ENCODE measurements at places on chromosomes 3 and 15. TPM values are rescaled to one million over a fixed set of nuclear protein-coding genes. Genes with fewer than 3 reads are reported as not detected.

DNA sequence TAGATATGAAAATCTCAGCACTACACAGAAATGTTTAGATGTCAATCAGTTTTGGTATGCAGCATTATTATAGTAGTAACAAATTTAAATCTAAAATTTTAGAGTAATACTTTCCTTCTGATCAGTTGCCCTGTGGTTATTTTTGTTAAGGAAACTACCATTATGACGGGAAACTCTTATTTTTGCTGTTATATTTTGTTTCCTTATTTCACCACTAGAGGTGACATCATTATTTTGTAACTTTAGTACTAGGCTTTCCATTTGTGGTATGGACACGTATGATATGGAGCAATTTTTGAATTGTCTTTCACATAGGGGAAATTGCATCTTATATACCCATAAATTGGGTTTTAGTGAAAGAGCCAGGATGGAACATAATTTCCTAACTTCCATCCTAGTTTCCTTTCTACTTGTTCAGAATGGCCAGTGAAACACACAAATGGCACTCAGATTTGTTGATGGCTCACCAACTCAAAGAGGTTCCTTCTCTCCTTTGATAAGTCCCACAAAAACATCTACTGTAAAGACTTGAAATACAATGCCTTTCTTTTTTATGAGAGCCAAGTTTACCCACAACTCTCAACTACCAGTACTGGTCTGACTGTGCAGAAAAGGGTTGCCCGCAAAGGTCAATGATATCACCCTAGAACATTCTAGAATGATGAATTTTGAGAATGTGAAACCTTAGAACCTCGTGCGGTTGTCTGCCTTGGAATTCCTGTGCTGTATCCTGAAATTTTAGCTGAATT lies 19.4 kb upstream of the PPP4R2 start:
- peak; percentile 47 for DNase-seq

DNA sequence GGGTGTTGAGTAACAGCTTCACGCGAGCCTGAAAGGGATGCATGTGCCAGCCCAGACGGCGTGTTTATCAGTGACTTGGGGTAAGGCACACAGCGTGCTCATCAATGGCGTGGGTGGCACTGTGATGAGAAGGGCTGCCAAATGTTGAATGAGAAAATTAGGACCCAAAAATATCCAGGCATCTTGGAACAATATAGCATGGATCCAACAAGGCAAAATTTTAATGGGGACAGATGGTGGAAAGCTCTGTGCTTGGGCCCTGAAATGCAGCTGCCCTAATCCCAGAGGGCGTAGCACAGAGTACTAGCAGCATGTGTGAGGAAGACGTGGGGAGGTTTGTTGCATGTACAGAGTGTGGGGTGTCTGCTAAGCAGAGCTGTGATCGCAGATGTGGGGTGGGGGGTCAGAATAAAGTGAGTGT lies 48.9 kb downstream of the SSUH2 start:
- no peak for DNase-seq

- DNase-seq, result no peak
Observed at GRCh38 chr3:46748170-46748569, 30.5 kb upstream of the PRSS50 start.

DNA sequence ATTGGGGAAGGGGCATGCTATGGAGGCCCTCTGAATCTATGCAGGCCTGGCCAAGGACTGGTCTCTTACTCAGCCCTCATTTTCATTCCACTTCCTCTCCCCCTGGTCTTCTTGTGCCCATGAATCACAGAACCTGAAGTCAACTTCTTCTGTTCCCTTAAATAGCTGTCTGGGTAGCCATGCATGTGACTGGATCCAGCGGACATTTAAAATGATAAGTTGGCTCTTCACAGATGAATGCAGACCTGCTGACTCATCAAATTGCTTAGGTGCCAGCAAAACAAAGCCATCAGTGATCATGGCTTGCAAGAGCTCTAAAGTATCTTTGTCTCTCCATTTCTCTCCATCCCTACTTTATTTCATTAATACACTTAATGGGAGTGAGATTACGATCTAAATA lies 90.1 kb upstream of the CADPS start:
- no peak for DNase-seq

DNA sequence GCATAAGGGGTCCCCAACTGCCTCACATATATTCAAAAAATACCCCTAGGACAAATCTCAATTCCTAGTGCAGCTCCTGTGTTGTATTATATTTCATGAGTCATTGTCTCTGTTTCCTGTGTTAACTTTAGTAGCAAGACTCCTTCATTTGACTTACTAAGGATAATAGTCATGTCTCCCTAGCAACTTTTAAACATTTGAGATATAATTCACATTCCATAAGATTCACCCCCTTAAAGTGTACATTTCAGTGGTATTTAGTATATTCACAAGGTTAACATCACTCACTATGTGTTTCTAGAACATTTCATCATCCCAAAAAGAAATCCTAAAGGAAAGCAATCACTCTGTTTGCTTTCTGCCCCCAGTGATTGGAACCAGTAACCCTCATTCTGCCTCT lies 121.3 kb upstream of the WNT7A start:
- DNase-seq, result no peak

GRCh38 chr3:248864-249520 lies 52.4 kb downstream of the CHL1 start:
- no peak for DNase-seq

GRCh38 chr15:67091980-67092677 lies 26.7 kb downstream of the SMAD3 start:
- DNase-seq, result no peak

GRCh38 chr15:81182031-81182755 lies 14.5 kb upstream of the IL16 start:
- no peak for DNase-seq

GRCh38 chr15:80207887-80208286 lies 44.1 kb downstream of the CTXND1 start:
- DNase-seq, result peak; percentile 20

- DNase-seq, result no peak
Observed at GRCh38 chr3:187533797-187534196, 136.4 kb downstream of the SST start.

DNA sequence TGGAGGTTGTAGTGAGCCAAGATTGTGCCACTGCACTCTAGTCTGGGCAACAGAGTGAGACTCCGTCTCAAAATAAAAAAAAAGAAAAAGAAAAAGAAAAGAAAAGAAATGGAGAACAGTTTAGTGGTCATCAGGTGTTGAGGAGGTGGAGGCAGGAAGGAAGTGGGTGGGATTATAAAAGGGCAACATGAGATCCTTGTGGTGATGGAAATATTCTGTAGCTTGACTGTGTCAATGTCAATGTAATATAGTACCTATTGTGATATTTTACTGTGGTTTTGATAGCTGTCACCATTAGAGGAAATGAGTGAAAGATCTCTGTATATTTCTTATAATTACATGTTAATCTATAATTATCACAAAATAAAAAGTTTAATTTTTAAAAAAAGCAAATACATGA lies 60.8 kb downstream of the TRAT1 start:
- DNase-seq, result no peak

- DNase-seq, result peak; percentile 36
Observed at GRCh38 chr3:100891033-100891432, 102.2 kb downstream of the ABI3BP start.

- no peak for DNase-seq
Observed at GRCh38 chr3:125613204-125613603, 17.9 kb upstream of the OSBPL11 start.

DNA sequence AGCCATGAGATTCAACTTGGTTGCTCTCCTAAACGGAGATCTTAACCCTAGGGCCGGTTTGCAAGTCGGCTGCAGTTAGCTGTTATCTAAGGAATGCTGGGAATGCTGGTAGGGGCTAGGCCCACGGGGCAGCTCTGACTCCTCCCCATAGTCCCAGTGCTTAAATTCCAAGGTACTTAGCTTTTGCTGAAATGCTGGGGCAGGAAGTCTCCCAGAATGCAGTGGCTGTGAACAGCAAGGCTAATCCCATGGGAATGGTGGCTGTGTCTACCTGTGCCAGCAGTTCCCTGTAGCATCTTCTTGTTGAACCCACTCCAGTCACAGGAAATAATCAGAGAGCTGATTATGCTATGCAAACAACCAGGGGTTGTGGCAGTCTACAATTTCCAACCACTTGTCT lies 102.5 kb upstream of the TJP1 start:
- DNase-seq, result peak; percentile 67

DNA sequence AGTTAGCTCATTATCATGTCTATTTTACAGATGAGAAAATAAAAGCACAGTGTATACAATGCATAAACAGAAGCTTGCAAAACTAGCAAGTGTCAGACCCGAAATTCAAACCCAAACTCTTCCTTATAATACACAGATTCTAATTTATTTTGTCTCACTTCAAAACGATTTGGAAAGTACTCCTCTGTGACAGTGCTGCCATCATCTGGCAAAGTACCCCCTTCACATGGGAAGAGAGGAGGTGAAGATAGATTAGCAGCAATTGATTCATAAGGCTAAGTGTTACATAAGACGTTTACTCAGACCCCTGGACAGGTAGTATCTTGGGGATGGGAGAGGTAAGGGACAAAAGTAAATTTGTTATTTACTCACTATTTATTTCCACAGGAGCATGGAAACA lies 744.0 kb upstream of the SGO1 start:
- DNase-seq, result peak; percentile 9

DNA sequence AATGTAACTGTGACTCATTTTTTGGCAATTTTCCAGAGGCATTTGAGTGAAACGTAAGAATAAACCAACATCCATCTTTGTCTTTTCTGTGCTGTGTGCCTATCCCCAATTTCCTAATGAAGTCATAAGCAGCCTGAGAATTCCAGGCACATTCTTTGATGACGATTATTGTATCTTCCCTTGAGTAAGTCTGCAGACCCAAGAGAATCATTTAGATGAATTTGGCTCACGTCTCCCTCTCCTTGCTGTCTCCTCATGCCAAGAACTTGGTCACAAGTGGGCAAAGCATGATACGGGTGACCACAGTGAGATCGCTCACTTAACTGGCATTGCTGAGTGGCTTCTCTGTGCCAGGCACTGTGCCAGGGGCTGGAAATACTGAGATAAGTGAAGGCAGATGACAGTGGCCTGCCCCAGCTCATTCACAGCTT lies 384.5 kb upstream of the IL12A start:
- DNase-seq, result no peak

DNA sequence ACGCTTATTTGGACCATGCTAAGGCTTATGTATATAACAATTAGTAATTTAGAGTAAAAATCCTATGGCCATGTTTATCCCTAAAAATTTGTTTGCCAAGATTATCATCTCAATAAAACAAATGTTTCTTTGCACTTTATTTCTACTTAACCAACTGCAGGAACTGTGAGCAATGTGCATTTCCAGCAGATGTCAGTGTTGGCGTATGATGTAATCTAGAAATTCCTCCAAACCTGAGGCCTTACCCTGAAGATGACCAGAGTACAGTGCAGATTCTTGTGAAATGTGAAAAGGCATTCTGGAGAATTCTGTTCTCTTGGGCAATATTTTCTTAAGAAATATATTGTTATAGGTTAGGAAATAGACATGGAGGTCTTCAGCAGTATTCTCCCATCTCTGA lies 205.9 kb downstream of the MBNL1 start:
- peak; percentile 90 for DNase-seq

DNA sequence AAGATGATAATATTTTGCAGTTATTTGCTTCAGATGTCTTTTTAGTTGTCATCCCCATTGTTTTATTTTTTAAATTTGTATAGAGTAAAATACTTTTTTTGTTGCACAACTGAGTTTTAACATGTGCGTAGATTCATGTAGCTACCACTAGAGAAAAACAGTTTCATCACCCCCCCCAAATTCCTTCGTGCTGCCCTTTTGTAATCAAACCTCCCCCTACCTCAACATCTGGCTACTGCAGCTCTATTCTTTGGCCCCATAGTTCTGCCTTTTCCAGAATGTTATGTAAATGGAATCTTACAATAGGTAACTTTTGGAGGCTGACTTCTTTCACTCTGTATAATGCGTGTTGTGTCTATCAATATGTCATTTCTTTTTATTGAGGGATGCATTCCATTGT lies 232.0 kb upstream of the RASGRP1 start:
- peak; percentile 31 for DNase-seq

DNA sequence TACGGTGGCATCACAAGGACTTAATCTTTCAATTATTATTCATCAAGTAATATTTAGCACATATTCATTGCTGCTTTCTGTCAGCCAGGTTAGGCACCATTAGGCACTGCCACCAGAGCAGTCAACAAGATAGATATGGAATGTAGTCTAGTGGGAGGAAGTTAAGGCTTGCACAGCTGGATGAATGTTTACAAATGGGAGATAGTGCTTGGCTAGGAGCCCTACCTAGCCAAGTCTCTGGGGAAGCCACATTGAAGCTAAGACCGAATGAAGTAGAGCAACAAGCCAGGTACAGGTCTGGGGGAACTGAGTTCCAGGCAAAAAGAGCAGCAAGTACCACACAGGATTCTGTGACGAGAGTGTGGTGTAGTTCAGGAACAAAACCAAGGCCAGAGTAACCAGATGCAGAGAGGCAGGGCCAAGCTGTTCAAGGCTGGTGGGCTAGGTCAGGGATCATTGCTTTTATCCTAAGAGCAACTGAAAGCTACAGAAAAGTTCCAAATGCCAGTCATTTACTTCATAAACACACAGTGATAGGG lies 33.4 kb upstream of the SCAANT1 start:
- peak; percentile 72 for DNase-seq

GRCh38 chr3:32814361-32814760 lies 3.4 kb upstream of the TRIM71 start:
- no peak for DNase-seq

DNA sequence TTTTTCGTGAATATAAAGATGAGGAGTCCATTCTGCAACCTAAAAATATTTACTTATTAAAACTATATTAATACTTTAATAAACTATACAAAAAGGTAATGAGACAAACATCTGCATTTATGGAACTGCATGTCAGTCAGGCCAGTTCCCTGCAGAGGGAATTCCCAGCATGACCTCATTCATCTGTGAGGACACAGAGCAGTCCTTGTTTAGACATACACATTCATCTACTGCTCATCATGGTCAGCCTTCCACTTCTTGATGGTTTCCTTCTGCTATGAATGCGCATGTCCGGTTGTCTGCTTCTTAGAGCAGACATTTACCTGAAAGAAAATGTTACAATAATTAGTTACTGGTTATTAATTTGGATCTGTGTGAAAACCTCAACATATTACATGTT lies 3.3 kb upstream of the ACTR8 start:
- DNase-seq, result no peak

DNA sequence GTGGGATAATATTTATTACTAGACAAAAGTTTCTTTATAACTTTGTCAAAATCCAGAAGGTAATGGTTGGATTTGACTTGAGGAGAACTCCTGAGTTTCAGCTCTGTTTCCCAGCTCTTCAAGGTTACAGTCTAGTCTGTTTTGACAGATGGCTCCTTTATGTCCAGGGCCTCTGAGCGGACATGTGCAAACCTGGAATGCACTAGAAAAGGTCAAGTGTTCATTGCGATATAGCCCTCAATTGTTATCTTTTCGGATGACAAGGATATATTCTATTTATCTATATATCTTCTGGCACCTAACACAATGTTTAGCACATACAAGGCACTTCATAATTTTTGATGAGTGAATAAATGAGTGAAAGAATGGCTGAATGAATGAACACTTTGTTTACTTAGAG lies 513.2 kb upstream of the GOLIM4 start:
- DNase-seq, result no peak

GRCh38 chr3:102017784-102018183 lies 168.5 kb downstream of the NFKBIZ start:
- no peak for DNase-seq

- peak; percentile 55 for DNase-seq
Observed at GRCh38 chr3:71087143-71088018, 496.1 kb downstream of the FOXP1 start.

TP63 gene
- under 0.01 TPM for total RNA-seq

NGRN gene
- total RNA-seq, result 72.2 TPM

P2RY13 gene
- not detected for total RNA-seq

CYP1A2 gene
- total RNA-seq, result not detected

HYAL1 gene
- total RNA-seq, result 2.6 TPM

FAM131A gene
- total RNA-seq, result 17.3 TPM

SOX14 gene
- total RNA-seq, result not detected

All from fibroblast of villous mesenchyme (primary cell).